ENCODE measurements at places on chromosomes 5 and 9. TPM values are rescaled to one million over a fixed set of nuclear protein-coding genes. Genes with fewer than 3 reads are reported as not detected.

Gene SCGB3A2
- not detected for total RNA-seq

Gene NCS1
- 53.5 TPM for total RNA-seq

Gene OLFM1
- total RNA-seq, result 0.85 TPM

Gene TRAF1
- 1.5 TPM for total RNA-seq

Gene SLC45A2
- not detected for total RNA-seq

Gene NEUROG1
- not detected for total RNA-seq

Gene ZFYVE16
- total RNA-seq, result 37.0 TPM

Measured in hair follicle dermal papilla cell (primary cell).